ENCODE measurements at places on chromosomes 1 and 21.

DNA sequence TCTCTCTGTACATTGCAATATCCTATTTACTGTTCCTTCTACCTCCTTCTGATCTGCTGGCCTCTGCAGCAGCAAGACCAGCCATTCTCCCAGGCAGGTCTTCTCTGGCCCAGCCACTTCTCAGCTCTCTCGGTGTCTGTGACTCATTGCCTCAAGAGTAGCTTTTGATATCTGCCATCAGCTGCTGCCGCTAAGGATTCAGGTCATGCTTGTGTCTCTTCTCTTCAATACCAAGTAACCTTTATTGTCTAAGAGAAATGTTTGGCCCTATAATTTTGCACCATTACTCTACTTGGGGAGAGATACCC, 101.8 kb downstream of the TMEM53 start:
- no peak for DNase-seq

GRCh38 chr1:45353685-45354084, 13.4 kb upstream of the MUTYH start:
- DNase-seq, result no peak

DNA sequence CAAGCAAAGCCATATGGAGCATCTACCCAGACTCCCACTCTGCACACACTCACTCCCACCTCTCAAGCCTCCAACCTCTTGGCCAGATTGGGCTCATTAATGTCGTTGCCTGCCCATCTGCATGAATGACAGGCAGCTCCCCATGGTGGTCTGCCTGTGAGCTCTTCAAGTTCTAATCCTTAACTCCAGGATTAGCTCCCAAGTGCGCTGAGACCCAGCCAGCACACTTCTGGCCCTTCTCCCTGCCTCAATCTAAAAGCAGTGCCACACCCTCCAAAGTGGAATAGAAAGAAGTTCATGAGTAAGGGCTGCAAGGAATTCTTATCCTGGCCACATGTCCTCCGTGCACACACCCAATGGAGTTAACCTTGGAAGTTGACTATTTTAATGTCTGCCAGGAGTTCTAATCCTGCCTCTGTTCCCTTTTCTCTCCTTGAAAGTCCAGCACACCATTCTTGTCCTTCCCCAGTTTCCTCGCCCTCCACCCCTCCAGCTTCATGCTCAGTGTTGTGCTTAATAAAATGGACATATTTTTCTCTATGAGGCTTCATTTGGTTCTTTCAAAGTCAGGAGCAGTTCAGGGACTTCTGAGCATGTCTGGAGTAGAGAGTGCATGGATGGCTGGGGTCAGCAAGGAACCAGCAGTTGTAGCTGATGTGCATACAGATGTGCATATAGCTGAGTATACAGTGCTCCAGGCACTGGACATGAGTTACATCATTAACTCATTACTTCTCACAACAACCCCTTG, 30.1 kb downstream of the CAMK1G start:
- DNase-seq, result no peak

- DNase-seq, result peak; percentile 55
Observed at GRCh38 chr1:248828845-248829244, 3.1 kb upstream of the SH3BP5L start.

DNA sequence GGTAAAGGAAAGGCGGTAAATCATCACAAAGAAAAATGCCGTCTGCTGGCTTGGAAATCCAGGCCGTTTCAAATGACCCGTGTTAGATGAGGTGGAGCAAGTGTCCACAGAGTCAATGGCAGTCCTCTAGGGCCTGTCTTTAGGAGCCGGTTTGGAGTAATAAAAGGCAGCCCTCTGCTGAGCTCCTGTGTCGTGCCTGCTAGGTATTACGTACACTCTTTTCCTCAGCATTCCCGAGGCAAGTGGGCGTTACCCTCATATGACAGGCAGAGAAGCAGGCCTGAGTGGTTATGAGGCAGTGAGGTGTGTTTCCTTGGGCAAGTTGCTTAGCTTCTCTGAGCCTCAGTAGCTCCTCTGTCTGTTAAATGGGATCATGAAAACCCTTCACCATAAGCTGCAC, 7.7 kb downstream of the NENF start:
- no peak for DNase-seq

DNA sequence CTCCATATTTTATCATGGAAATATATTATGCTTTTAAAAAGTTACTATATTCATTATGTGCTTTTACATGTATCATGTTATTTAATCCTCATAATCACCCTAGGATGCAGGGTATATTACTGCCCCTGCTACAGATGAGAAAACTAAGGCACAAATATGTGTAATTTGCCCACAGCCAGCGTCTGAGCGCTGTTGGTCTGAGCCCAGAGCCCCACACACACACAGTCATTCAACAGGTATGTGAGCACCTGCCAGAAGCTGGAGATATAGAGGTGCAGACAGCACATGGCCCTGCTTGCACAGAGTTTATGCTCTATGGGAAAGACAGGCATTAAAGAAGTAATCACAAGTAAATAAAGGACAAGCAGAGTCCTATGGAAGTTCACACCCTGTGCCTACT, 49.8 kb upstream of the SEC16B start:
- no peak for DNase-seq

- DNase-seq, result no peak
Observed at GRCh38 chr1:163366555-163366954, 44.8 kb downstream of the NUF2 start.

- DNase-seq, result no peak
Observed at GRCh38 chr1:9345922-9346321, 53.2 kb downstream of the SPSB1 start.

DNA sequence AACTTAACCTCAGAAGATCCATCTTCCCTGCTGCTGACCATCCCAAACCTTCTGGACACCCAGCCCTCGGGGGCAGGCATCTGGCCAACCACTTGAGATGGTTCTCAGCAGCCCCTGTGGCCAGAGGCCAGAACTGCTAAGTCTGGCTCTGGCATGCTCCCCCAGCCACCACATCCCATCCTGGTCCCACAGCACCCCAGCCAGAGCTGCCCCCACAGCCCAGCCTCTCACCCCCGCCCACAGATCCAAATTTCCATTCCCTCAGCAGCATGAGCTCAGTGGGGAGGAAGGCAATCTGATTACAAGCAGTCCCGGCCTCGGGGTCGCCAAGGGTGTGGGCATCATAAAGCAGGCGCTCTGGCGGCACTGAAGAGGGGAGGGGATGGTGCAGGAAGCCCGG, 45.6 kb downstream of the GLIS1 start:
- DNase-seq, result peak; percentile 22

DNA sequence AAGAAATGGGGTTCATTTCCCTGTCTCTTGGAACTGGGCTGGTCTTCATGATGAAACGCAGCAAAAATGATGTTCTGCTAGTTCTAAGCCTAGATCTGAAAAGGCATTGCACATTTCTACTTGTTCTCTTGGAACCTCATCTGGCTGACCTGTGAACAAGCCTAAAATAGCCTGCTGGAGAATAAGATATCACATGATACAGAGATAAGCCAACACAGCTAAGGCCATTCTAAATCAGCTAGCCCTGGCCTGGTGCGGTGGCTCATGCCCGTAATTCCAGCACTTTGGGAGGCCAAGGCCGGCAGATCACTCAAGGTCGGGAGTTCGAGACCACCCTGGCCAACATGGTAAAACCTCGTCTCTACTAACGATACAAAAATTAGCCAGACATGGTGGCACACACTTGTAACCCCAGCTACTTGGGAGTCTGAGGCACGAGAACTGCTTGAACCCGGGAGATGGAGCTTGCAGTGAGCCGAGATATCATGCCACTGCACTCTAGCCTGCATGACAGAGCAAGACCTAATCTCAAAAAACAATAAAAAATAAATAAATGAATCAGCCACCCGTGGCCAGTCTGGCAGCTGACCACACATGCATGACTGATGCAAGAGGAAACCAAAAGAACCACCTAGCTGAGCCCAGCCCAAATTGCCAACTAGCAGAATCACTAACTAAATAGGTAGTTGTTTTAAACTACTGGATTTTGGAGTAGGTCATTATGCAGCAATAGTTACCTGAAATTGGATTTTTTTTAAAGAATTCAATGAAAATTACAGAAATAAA, 18.0 kb downstream of the CD244 start:
- no peak for DNase-seq

- DNase-seq, result no peak
Observed at GRCh38 chr1:235817101-235817728, 49.5 kb downstream of the LYST start.

DNA sequence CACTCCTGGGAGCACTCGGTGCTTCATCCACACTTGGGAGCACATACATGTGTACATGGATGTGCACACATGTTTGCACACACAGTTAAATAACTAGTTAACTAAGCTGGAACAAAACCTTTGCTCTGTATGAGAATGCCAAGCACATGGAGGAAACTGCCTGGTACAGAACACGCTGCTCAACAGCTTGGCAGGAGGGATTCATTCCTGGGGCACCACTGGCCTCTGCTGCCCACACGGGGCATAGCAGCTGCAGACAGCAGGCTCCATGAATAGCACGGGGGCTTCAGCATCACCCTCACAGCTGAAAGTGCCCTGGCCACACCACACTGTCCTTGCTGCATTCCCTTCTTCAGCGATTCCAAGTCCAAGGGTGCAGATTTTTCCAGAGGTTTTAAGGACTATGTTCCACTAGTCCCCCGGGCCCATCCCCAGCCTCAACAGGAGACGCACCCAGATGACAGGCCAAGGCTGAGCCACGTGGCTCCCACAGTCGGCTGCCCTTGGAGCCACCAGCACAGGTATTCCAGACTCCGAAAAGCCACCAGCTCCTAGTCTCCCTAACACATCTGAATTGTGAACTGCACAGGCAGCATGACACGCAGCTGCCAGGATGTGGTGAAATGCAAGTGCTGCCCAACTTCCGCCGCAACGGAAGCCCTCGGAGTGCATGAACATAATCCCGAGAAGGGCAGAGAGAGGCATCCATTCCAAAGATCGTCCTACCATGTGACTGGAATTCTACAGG, 16.9 kb downstream of the NPHP4 start:
- peak; percentile 84 for DNase-seq
